Smooth muscle cell of the pulmonary artery (primary cell): ENCODE measurements at places on chromosomes 1 and 21. TPM values are rescaled to one million over a fixed set of nuclear protein-coding genes. Genes with fewer than 3 reads are reported as not detected.

Gene VCAM1
- total RNA-seq = 4.2 and 20.7 TPM in 2 replicates

Gene LZIC
- total RNA-seq = 28.8 and 32.4 TPM in 2 replicates

Gene TRAF3IP3
- not detected in 2 replicates for total RNA-seq

Gene CFHR4
- not detected in 2 replicates for total RNA-seq

Gene FCAMR
- not detected in 2 replicates for total RNA-seq
